ENCODE measurements at places on chromosomes 16 and 17.

- DNase-seq: peak; percentile 63
Observed at GRCh38 chr16:81006211-81006812, 373 bp downstream of the CMC2 start.

DNA sequence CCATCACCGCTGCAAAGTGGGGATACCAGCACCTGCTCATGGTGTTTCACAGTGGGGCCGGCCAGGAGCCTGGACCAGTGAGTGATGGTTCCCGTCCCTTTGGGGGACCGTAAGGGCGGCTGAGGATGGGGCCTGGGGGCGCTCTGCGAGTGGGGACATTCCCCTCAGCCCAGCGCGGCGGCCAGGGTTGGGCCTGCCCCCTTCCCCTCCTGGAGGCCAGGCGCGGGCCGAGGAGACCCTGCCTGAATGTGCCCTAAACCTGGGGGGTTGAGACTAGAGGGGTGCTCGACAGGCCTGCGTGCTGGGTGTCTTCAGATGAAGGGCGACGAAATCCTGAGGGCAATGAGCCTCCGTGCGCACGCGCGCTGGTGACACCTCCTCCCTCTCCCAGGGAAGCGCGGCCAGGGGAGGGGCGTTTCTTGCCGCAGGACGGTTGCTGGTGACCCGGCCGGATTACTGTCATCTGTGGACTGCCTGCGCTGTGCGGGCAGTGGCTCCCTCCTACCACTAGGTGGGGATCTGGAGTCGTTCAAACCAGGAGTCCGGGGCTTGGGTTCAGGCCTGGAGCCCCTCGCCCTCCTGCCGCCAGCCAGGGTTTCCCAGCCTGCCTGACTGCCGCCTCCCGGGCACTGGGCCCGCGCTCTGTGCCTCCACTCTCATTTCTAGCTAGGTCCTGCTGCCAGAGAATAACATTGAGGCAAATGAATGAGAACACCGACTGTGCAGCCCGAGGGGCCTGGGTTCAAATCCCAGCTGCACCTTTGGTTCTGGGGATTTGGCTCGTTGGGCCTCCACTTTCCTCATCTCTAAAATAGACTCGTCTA lies 17.1 kb downstream of the TBX2 start:
- peak; percentile 97 for DNase-seq

DNA sequence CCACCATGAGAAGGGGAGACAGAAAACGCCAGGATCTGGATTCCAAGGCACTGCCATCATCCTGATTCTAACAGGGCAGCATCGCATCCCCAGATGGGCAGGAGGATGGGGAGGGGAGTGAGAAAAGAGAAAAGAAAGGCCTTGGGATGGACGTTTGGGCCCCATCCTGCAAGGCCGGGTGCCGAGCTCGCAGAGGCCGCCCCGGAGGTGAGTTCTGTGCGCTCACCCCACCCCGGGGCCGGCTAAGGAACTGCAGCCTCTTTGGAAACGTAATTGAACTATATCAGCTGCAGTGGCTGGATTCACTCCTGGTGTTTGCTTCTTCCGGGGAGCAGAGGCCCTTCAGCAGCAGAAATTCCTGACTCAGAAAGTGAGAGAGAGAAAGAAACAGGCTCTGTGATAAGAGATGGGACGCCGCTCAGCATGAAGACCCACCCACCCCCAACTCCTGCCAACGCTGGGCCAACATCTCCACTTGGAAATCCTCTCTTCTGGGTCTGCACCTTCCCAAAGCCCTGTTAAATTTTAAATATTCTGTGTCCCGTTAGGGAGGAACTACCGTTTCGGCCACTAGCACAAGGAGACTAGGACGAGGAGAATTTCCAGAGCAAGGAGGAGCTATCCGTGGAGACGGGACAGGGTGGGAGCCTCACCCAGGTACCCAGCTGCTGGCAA lies 8.5 kb upstream of the SSTR2 start:
- DNase-seq: peak; percentile 94

GRCh38 chr16:1584926-1585484 lies 26.9 kb downstream of the IFT140 start:
- no peak for DNase-seq

- DNase-seq: peak; percentile 90
Observed at GRCh38 chr16:10729104-10730048, 14.3 kb upstream of the NUBP1 start.
